ENCODE measurements at places on chromosomes 3 and 15. TPM values are rescaled to one million over a fixed set of nuclear protein-coding genes. Genes with fewer than 3 reads are reported as not detected.

DNA sequence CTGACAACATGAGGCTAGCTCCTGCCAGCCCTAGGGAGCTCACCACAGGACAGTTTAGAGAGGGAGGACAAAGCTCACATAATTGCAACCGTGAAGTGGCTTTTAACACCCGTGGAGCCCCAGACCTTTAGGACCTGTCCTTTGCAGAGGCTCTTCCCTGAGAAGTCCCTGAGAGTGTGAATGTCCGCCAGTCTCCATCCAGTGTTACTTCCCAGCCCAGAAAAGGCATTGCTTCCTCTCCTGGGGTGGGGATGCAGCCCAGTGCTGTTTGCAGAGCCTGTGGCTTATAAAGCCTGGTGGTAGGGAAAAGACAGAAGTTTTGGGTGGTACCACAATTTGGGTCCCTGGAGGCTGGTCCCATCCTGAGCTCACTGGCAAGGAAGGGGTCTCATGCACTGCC is 182.0 kb downstream of the SLCO3A1 start:
- no peak for DNase-seq
- peaks cover 4% of the 10 kb centered on the region for H3K27me3 ChIP-seq
- peaks cover 8% of the 10 kb centered on the region for H3K4me1 ChIP-seq
- no peak overlapping the region for H3K4me3 ChIP-seq
- H3K36me3 ChIP-seq = peaks cover 8% of the 10 kb centered on the region

GRCh38 chr15:52042051-52042851 is 23.2 kb downstream of the MAPK6 start:
- no peak overlapping the region for H3K4me3 ChIP-seq
- no peak for DNase-seq
- H3K27ac ChIP-seq = no peak overlapping the region
- no peaks in the 10 kb centered on the region for H3K36me3 ChIP-seq
- H3K27me3 ChIP-seq = no peaks in the 10 kb centered on the region

Gene CCR3
- not detected for total RNA-seq

Gene LRTM1
- total RNA-seq = not detected

DNA sequence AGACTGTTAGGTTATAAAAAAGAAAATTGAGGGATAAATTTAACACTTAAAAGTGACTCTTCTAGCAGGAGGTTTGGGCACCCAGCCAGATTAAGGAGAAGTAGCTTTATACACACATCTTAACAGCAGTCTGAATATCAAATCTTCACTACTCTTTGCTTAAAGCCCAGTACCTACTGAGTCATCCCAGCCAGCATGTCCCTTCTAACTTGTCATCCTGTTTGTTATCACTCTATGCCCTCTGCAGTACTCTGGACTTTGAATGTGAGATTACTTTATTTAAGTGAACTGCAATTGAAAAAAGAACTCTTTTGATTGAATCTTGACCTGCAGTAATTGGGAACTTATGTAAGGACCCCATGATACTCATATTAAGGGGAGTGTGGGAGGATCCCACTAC is 77.6 kb downstream of the FHIT start:
- no peak for DNase-seq
- no peaks in the 10 kb centered on the region for H3K4me1 ChIP-seq
- no peak overlapping the region for H3K27ac ChIP-seq
- no peak overlapping the region for H3K4me3 ChIP-seq
- no peaks in the 10 kb centered on the region for H3K27me3 ChIP-seq
- no peaks in the 10 kb centered on the region for H3K36me3 ChIP-seq

Gene MYZAP
- not detected for total RNA-seq

Gene SMCO1
- not detected for total RNA-seq

DNA sequence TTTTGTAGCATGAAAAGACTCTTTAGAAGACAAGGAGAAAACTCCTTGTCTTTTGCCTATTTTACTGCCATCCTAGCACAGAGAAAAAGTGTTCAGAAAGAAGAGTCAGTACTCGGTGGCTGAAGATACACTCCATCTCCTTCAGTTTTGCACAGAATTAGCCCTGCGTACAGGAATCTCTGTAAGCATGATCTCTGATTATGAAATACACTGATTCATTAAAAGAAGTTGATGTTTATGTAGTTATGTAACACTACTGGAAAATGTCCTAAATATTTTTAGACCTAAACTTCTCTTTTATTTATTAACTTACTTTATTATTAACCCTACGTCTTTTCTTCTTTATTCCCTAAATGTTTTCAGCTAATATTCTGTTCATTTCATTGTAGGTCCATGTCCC is 138.4 kb downstream of the LEKR1 start:
- H3K36me3 ChIP-seq = no peaks in the 10 kb centered on the region
- no peaks in the 10 kb centered on the region for H3K4me1 ChIP-seq
- DNase-seq = no peak
- H3K4me3 ChIP-seq = no peak overlapping the region

DNA sequence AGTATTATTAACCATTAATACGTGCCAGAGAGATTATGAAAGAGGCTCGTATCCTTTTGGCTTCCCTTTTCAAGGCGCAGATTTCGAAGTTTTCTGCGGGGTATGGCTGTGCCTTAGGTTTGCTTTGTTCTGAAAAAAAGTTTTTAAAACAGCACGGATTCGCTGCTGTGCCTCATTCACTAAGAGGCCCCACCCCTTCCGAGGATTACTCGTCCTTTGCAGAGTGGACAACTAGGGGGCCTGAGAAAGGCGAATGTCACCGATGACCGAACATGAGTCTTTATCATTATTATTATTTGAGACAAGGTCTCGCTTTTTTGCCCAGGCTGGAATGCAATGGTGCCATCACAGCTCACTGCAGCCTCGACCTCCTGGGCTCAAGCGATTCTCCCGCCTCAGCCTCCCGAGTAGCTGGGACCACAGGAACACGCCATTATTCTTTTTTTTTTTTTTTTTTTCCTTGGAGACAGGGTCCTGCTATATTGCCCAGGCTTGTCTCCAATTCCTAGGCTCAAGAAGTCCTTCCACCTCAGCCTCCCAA is 684 bp upstream of the RPS27L start:
- H3K4me1 ChIP-seq = peaks cover 3% of the 10 kb centered on the region
- H3K27me3 ChIP-seq = peaks cover 4% of the 10 kb centered on the region
- peak; percentile 39 for DNase-seq
- peak overlapping the region; percentile 92 for H3K27ac ChIP-seq

Gene GBE1
- 11.3 TPM for total RNA-seq

DNA sequence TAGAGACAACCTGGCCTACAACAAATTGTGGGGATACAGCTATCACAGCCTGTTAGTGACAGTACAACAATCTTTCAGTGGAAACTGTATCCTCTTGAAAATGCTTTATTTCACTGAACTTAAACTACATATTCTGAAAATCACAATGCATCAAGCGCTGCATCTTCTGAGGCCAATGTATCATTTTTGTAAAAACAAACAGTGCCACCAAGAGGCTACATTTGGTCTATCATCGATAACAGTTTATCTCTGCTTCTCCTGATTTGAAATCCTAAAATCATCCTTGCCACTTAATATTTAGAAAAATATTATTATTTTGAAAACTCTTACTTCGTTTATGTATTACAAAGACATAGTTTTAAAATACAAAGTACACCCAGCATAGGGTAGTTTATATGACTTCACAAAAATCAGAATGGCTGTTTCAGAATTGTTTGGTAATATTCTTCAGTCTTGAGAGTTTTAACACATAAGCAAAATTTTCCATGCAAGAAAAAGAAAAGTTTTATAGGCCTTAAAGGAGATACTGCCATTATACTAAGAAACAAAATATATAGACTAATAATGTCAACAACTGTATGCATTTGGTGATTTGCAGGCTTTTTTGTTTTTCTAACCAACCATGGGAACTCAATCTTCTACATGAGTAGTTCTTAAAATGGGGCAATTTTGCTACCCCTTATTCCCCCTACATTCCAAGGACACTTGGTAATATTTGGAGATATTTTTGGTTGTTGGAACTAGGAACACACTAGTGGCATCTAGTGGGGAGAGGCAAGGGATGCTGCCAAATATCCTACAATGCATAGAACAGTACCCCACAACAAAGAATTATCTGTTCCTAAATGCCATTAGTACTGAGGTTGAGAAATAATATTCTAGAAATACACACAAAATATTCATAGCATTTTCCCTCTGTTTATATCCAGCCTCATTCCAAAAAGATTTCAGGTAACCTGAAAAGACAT is 42.3 kb downstream of the WDR72 start:
- no peak overlapping the region for H3K27ac ChIP-seq
- no peak overlapping the region for H3K4me3 ChIP-seq
- DNase-seq = no peak
- H3K4me1 ChIP-seq = peaks cover 5% of the 10 kb centered on the region
- H3K36me3 ChIP-seq = no peaks in the 10 kb centered on the region

- H3K27ac ChIP-seq = no peak overlapping the region
- peaks cover 9% of the 10 kb centered on the region for H3K4me1 ChIP-seq
- no peak overlapping the region for H3K4me3 ChIP-seq
- DNase-seq = no peak
- H3K27me3 ChIP-seq = no peaks in the 10 kb centered on the region
- no peaks in the 10 kb centered on the region for H3K36me3 ChIP-seq
These were observed 664.0 kb upstream of the SGO1 start for GRCh38 chr3:20849975-20850374.

- peaks cover 11% of the 10 kb centered on the region for H3K4me1 ChIP-seq
- no peak for DNase-seq
- no peak overlapping the region for H3K4me3 ChIP-seq
- peak overlapping the region; percentile 21 for H3K27ac ChIP-seq
- no peaks in the 10 kb centered on the region for H3K36me3 ChIP-seq
- no peaks in the 10 kb centered on the region for H3K27me3 ChIP-seq
These were observed 11.6 kb downstream of the TRPC1 start for GRCh38 chr3:142735462-142735861.

- DNase-seq = no peak
- H3K4me1 ChIP-seq = peaks cover 5% of the 10 kb centered on the region
- no peak overlapping the region for H3K4me3 ChIP-seq
- H3K27ac ChIP-seq = no peak overlapping the region
- no peaks in the 10 kb centered on the region for H3K27me3 ChIP-seq
These were observed 51.2 kb upstream of the ADGRG7 start for GRCh38 chr3:100558233-100558632.

Gene LMAN1L
- not detected for total RNA-seq

GRCh38 chr3:118740722-118741290 is 293.8 kb downstream of the IGSF11 start:
- no peaks in the 10 kb centered on the region for H3K4me1 ChIP-seq
- H3K4me3 ChIP-seq = no peak overlapping the region
- H3K36me3 ChIP-seq = peaks cover 4% of the 10 kb centered on the region
- H3K27me3 ChIP-seq = no peaks in the 10 kb centered on the region

DNA sequence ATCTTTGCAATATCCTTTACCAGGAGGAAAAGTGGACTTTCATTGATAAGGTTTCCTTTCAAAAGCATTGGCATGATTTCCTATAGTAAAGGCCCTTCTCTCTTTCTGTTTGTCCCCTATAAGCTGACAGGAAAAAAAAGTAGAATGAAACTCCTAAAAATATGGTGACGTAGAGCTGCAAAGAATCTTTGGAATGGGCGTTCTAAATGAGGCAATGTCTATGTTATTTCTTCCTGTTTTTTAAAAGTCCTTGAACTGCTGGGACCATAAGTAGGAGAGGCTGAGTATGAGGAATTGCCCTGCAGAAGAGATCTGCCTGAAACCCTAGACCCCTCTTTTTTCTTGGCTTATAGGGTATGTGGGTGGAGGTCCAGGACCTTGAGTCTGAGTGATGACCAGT is 17.2 kb downstream of the ST3GAL6 start:
- H3K36me3 ChIP-seq = no peaks in the 10 kb centered on the region
- H3K27ac ChIP-seq = no peak overlapping the region
- peaks cover 4% of the 10 kb centered on the region for H3K4me1 ChIP-seq
- H3K4me3 ChIP-seq = no peak overlapping the region

- no peaks in the 10 kb centered on the region for H3K27me3 ChIP-seq
- H3K4me1 ChIP-seq = no peaks in the 10 kb centered on the region
- no peak for DNase-seq
- peaks cover 8% of the 10 kb centered on the region for H3K36me3 ChIP-seq
- H3K4me3 ChIP-seq = no peak overlapping the region
These were observed 37.4 kb downstream of the SUSD5 start for GRCh38 chr3:33181229-33181628.

Gene RIOX2
- 12.3 TPM for total RNA-seq

- H3K4me1 ChIP-seq = peaks cover 6% of the 10 kb centered on the region
- peaks cover 6% of the 10 kb centered on the region for H3K27me3 ChIP-seq
- DNase-seq = no peak
- no peaks in the 10 kb centered on the region for H3K36me3 ChIP-seq
- no peak overlapping the region for H3K27ac ChIP-seq
These were observed 18.3 kb downstream of the MAGEL2 start for GRCh38 chr15:23629234-23629805.

- DNase-seq = no peak
- H3K27me3 ChIP-seq = peaks cover 5% of the 10 kb centered on the region
- H3K36me3 ChIP-seq = peaks cover 21% of the 10 kb centered on the region
- H3K4me3 ChIP-seq = no peak overlapping the region
These were observed 223.0 kb upstream of the LRRFIP2 start for GRCh38 chr3:37397396-37397795.

- peak overlapping the region; percentile 49 for H3K27ac ChIP-seq
- H3K4me1 ChIP-seq = peaks cover 19% of the 10 kb centered on the region
- no peaks in the 10 kb centered on the region for H3K36me3 ChIP-seq
- peak; percentile 80 for DNase-seq
- peak overlapping the region; percentile 64 for H3K4me3 ChIP-seq
- H3K27me3 ChIP-seq = peaks cover 6% of the 10 kb centered on the region
These were observed 71.9 kb upstream of the SPATA12 start for GRCh38 chr3:56988458-56989168.

DNA sequence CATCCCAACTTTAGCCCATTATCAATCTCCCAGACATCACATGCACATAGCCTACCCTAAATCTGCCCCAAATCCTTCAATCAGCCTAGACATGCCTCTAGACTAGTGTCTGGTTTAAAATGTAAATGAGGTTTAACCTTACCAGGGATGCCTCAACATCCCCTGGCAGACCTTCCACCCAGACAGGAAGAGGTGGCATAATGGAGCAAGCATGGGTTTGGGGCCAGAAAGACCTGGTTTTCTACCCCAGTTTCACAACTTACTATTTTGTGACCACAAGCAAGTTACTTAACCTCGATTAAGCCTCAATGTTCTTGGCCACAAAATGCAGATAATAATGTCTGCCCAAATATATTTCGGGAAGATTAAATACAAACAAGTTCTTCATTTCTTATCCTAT is 28.3 kb upstream of the THBS1 start:
- no peaks in the 10 kb centered on the region for H3K36me3 ChIP-seq
- no peaks in the 10 kb centered on the region for H3K27me3 ChIP-seq
- no peak for DNase-seq
- peaks cover 6% of the 10 kb centered on the region for H3K4me1 ChIP-seq
- no peak overlapping the region for H3K27ac ChIP-seq
- H3K4me3 ChIP-seq = no peak overlapping the region

GRCh38 chr3:141754032-141754431 is 9.2 kb upstream of the GRK7 start:
- no peaks in the 10 kb centered on the region for H3K27me3 ChIP-seq
- no peak overlapping the region for H3K27ac ChIP-seq
- no peak for DNase-seq
- no peaks in the 10 kb centered on the region for H3K36me3 ChIP-seq
- H3K4me1 ChIP-seq = peaks cover 3% of the 10 kb centered on the region

Measured in glutamatergic neuron (in vitro differentiated cells).